ENCODE measurements at places on chromosomes 12 and 14.

DNA sequence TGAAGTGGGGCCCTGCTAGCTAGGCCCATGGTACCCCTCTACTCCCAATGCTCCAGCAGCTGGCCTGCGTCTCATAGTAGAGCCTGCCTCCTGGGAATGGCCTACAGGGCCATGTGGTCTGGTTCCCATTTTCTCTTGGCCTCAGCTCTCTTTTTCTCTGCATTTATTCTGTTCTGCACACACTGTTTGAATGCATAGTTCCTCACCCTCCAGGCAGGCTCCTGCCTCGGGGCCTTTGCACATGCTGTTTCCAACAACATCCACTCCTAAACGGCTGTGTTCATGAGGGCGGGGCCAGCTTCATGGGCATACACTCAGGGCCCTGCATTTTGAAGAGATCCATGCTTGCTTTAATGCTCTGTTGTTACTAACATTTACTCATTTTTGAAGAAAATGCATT is 204.0 kb downstream of the ADGRD1 start:
- no peak for DNase-seq

GRCh38 chr12:49933796-49934195 is 16.7 kb upstream of the AQP2 start:
- no peak for DNase-seq

- DNase-seq = no peak
These were observed 5.7 kb downstream of the LHX5 start for GRCh38 chr12:113465808-113466453.

GRCh38 chr14:88825503-88825902 is 1.1 kb downstream of the TTC8 start:
- no peak for DNase-seq

- no peak for DNase-seq
These were observed 11.4 kb downstream of the RERG start for GRCh38 chr12:15209782-15210181.

- peak; percentile 52 for DNase-seq
These were observed 64.7 kb downstream of the PPP2R5E start for GRCh38 chr14:63478437-63478852.

DNA sequence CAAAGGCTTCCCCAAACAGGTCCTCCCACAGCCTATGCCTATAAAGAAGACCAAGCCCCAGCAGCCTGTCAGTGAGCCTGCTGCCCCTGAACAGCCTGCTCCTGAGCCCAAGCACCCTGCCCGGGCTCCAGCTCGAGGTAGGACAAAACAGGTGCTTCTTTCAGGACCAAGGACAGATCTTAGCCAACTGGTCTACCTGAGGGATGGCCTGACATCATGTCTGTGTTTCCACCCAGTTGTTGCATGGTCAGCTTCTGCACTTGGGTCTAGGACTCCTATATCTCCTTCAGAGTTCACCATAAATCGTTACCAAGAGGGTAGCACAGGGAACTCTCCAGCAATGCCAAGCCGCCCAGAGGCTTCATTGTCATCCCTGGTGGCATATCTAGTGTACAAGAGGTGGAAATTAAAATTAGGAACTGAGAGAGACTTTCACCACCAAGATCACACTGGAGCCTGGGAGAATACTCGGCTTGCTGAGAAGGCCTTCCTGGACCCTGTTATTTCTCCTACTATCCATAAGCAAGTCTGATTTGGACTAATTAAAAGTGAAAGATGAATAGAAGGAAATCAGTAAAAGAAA is 38.2 kb upstream of the OAS1 start:
- no peak for DNase-seq

DNA sequence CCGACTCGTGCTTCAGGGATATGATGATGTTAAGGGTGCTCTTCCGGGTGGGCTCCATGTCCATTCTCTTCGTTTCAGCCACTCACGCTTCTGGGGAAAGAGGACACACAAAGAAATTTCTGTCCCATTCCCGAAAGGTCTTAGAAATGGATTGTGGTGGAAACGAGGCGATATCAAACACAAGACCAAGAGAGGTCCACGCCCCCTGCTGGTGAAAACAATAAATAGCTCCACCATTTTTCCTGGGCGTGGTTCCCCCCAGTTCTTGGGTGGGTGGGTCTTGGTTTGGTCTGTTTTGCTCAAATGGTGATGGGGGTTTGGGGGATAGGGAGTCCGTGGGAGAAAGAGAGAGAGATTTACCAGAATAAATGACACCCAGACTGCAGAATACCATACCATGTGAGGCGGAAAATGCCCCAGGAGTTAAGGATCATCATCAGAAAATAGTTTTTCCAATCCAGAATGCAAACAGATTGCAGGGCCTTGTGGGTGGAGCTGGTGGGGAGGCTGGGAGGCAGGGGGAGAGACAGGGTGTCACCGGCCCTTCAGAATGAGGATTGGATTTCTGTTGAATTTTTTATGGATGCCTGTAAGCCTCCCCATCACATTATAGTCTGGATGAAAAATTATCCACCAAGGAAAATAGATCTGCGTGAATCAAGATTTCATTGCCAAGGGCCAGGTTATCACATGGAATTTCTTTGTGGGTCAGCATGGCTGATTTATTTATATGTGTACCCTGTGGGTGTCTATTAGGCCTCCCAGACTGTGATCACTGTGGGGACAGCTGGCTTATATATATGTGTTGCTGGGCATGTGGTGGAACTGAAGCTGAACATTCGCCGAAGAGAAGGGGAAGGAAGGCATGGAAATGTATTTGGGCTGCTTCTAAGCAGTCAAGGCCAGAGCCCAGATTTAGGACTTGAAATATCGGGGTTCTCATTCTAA is 55.8 kb downstream of the SRRM4 start:
- DNase-seq = peak; percentile 23

GRCh38 chr12:98137278-98137677 is 378.1 kb upstream of the TMPO start:
- DNase-seq = no peak

GRCh38 chr12:116525418-116526001 is 33.7 kb upstream of the MAP1LC3B2 start:
- no peak for DNase-seq

- DNase-seq = no peak
These were observed 72.0 kb upstream of the CCND2 start for GRCh38 chr12:4201333-4202100.

DNA sequence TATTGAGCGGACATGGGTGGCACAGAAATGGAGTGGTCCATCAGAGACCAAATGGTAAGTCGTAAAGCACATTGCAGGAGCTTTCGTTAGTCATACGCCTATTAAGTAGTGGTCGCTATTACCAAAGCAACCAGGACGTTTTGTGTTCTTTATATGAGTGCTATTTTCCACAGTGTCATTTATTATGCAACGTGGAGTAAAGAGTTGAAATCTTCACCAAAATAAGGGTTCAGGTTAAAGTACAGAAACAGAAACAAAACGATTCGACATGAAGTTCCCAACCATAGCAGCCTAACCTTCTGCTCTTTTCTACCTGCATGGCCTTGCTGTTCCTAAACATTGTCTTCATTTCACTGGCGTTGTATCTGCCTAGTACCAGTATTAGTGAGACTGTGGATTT is 20.1 kb upstream of the FGD4 start:
- DNase-seq = no peak

- no peak for DNase-seq
These were observed 1.1 kb downstream of the KMT5A start for GRCh38 chr12:123384994-123385376.

DNA sequence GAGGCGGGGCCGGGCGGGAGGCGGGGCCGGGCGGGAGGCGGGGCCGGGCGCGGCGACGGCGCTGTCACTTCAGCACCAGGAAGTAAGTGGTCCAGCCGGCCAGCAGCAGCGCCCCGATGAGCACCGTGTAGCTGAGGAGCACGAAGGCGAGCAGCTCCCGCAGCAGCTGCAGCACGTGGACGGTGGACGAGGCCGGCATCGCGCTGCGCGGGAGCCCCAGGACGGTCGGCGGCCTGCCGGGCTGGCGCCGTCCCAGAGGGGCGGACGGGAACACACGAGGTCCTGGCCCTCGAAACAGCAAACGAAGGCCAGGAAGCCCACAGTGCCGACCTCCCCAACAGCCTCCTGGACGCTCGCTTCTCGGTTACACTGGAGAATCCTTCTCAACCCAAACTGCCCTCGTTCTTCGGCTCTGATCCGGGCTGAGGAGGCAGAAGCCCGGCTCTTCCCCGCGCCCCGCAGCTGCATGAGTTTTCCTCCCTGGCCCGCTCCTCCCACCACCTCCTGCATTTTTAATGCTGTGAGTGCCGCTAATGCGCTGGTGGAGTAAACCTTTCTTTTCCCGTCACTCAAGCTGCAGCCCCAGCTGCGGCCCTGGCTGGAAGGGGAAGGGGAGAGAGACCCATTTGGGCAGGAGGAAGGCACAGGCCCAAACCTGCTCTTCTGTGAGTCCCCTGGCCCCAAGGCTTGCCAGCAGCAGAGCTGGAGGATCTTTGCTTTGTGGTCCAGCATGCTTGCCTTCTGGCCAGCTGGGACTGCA is 694 bp upstream of the DIABLO start:
- no peak for DNase-seq

DNA sequence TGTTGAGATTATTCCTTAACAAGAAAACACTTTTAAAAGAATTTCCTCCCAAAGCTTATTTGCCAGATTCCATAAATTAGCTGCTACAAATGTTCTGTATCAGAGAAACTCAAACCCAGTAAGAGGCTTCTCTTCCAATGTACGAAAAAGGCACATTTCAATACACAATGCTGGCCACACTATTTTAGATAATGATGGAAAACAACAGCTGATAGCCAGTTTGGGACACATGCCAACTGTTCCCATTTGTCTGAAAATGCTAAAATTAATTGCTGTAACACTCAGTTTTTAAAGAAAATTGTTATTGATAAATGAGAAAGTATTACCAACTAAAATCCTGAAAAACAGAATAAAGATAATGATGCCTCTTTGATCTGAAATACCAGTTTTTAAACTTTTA is 4.4 kb downstream of the CFL2 start:
- DNase-seq = no peak

DNA sequence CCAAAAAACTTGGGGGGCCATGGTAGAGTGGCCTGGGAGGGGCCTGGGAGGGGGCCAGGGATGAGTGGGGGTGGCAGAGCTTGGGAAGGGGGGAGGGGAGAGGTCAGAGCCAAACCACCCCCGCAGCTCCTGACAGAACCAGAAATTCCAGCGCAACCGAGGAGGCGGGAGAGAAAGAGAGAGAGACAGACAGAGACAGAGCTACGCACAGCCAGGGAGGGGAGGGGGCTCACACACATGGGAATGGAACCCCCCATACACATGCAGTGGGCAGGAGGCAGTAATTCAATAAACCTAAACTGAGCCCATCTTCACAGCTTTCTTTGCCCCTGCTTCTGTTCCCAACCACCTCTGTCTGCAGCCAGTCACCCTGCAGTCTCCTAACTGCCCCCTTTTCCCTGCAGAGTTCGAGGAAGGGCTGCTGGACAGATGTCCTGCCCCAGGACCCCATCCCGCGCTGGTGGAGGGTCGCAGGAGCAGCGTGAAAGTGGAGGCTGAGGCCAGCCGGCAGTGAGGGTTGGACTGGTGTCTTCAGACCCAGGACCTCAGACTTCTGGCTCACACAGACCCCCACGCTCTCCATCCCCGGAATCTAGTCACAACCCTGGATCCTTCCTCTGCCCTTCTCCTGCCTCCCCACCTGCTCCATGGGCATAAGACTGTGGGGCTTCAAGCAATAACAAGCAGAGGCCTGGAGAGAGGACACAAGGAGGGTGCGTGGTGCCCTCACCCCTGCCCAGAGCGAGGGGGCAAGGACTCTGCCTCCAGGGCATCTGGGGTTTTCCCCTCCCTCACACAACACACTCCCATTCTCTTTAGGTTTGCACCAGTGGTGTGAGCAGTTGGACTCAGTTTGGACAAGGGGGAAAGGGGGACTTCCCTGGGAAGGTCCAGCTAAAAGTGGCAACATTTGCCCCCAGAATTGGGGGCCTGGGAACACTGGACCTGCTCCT is 5.6 kb downstream of the NAB2 start:
- no peak for DNase-seq

DNA sequence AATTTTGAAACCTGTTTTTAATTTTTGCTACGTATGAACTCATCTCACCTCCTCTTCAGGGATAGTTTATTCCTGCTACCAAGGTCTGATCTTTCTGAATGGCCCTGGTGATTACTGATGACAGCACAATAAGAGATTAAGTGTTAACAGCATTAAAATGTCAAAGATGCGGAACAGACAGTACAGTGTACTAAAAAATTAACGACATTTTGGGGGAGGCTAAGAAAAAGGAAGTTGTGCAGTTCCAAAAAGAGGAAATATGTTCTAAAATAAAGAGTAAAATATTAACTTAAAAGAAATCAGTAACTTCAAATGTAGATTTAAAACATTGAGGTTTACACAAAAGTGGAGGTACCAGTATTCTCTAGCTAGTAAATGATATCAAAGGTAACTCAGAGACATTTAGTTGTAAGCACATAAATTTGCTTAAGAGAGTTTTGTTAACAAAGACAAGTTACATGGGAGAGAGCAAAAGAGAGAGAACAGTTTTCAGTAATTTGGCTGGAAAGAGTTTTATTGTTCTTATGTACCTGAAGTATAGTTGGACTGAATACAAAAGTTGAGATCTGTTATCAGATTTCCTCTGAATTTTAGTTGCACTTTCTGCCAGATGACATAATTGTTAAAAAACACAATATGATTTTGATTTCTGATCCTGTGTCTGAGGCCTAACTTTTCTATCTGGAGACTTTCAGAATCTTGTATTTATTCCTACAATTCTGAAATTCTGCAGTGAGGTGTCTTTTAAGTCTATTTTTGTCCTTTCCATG is 4.2 kb upstream of the CLECL1 start:
- DNase-seq = no peak

GRCh38 chr14:99891900-99892299 is 98.7 kb downstream of the EML1 start:
- DNase-seq = peak; percentile 6

DNA sequence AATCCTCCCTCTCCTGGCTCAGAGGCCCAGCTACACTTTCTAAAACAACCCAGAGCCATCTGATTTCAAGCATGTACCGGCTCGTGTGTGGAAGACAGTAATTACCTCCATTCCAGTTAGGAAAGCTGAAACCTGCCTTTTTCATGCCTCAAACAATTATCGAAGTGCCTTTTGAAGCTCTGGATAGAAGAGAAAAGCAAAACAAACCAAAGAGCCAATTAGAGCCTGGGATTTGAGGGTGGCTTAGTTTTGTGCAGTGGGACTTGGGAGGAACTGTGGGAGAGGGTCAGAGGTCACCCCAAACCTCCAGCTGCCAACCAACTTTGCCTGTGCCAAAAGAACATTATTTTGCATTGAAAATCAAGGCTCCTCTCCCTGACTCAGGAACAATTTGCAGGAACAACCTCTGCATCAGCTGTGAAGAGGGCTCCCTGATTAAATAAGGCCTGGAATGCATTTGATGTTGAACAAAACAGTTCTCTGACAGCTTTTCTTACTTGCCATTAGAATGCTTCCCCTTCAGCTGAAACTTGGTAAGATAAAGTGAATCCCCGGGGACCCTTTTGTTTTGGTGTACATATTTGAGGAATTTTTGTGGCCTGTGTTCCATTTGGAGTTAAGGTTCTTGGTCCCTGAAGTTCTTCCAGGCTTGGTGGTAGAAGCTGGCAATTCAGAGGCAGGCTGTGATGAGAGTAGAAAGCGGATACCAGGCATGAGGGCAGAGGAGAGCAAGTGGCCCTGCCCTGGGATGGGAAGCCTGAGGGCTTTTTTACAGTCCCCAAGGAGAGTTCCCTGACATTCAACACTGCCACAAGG is 270.1 kb downstream of the ZFP36L1 start:
- DNase-seq = no peak

GRCh38 chr12:12107678-12108077 is 36.9 kb downstream of the BCL2L14 start:
- DNase-seq = no peak

- DNase-seq = no peak
These were observed 16.1 kb upstream of the ATF1 start for GRCh38 chr12:50747817-50748216.

All from activated CD4-positive, alpha-beta T cell treated with anti-CD3 and anti-CD28 coated beads, Interleukin-2, amount 50 U/mL, for 16 hours (primary cell).